ENCODE measurements at places on chromosomes 4 and X.
A peak's percentile ranks its signal among the peaks of the same experiment; 100 is the strongest.

DNA sequence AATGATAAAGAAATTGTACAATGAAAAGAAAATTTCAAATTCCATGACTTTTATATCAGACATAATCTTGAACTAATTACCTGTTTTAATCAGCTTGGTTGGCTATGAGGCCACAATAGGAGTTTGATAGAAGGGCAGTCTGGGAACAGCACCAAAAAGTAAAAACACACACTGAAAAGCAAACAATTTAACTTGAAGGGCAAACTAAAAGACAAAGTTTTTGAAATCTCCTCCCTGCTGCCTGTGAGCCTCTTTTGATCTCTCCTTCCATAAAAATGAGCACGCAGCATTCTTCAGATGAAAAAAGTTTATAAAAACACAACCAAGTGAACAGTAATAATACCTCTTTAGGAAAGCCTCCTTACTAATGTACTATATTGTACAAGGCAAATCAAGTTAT lies 8.1 kb downstream of the ODAM start:
- no peak overlapping the region for H3K27ac ChIP-seq
- no peaks in the 10 kb centered on the region for H3K27me3 ChIP-seq
- no peaks in the 10 kb centered on the region for H3K4me1 ChIP-seq
- H3K36me3 ChIP-seq = no peaks in the 10 kb centered on the region
- H3K4me3 ChIP-seq = no peak overlapping the region

DNA sequence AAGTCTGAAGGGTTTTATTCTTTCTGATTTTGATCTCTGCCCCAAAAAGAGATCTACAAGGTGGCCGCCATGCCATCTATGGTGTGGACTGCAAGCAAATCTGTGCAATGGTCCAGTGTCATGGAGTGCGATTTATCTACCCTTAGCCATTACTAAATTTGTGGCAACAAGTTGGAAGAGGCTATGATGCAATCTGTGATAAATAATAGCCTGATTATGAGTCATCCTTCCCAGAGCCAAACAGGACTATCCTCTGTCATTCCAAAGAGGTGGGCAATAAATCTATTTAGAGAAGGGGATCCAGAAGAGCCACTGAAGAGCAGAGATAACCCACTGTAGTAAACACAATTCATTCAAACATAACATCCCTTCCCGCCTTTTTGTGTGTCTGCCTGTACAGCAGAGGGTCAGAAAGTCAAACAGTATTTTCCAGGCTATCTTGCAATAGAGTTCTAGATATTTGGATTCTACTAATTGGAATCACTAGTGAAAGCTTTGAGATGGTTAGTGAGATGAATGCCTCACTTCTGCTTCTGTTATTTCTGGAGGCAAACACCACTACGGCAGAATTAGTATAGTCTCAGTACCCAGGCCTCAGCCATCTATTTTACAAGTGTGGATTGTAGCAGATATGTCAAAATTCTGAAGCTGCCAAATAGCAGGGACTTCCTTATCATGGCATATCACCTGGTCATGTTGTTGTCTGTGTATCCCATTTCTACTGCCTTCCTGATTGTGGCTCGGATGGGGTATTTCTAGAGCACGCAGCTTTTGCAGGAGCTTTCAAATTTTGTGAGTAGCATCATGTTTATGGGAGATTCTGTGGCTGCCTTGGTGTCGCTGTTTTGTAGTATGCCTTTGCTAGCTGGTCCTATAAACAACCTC lies 192.0 kb downstream of the SMIM20 start:
- peaks cover 1% of the 10 kb centered on the region for H3K27me3 ChIP-seq
- DNase-seq = no peak
- H3K36me3 ChIP-seq = no peaks in the 10 kb centered on the region
- H3K4me1 ChIP-seq = no peaks in the 10 kb centered on the region
- H3K4me3 ChIP-seq = no peak overlapping the region

- no peak for DNase-seq
- no peaks in the 10 kb centered on the region for H3K36me3 ChIP-seq
- H3K4me1 ChIP-seq = no peaks in the 10 kb centered on the region
- no peaks in the 10 kb centered on the region for H3K27me3 ChIP-seq
- no peak overlapping the region for H3K27ac ChIP-seq
These were observed 26.7 kb downstream of the NR3C2 start for GRCh38 chr4:148415500-148415899.

GRCh38 chrX:134558133-134558532 lies 98.2 kb downstream of the HPRT1 start:
- H3K4me3 ChIP-seq = no peak overlapping the region
- peaks cover 9% of the 10 kb centered on the region for H3K4me1 ChIP-seq
- no peaks in the 10 kb centered on the region for H3K36me3 ChIP-seq
- H3K27ac ChIP-seq = no peak overlapping the region
- H3K27me3 ChIP-seq = peaks cover 1% of the 10 kb centered on the region

DNA sequence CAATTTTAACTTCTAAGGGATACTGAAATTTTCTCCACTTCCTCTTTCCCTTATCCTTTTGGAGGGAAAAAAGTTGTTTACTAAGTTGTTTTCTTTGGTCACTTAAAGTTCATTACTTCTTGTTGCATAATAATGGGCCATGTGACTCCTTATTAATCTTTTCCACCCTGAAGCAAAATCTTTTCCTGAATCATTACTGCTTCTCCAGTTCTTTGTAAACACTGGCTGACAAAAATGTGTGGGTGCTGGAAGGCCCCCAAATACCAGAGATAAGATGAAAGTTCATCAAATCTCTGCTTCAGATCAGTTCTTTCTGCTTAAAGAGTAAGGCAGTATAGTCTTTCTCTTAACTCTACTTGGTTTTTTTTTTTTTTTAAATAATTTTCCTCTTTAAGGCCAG lies 108.9 kb upstream of the NHS start:
- H3K4me1 ChIP-seq = no peaks in the 10 kb centered on the region
- H3K27ac ChIP-seq = no peak overlapping the region
- H3K4me3 ChIP-seq = no peak overlapping the region
- peaks cover 4% of the 10 kb centered on the region for H3K36me3 ChIP-seq

DNA sequence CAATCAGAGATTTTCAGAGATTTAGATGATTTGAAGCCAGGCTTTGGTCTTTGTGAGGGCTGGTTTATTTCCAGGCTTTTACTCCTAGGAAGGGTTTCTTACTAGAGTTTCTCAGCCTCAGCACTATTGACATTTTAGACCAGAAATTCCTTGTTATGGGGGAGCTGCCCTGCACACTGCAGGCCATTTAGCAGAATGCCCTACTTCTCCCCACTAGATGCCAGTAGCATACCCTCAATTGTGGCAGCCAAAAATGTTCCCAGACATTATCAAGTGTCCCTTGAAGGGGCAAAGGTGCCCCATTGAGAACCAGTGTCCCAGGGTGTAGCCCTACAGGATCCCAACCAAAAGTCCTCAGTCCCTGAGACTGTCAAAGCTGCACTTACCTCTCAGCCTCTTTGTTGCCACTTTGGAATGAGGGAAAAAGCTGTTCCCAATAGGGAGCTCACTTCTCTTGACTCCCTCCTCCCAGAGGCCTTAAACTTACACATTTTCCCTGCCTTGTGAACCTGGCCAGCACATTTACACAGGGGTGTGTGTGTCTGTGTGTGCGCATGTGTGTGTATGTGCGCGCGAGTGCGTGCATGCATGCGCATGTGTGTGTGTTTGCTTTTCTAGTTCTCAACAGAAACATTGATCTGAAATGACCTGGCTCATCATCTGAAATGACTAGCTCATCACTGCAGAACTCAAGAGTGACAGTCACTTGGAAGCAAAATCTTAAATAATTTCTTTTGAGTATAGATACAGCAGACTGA lies 231.4 kb downstream of the QDPR start:
- DNase-seq = no peak
- no peaks in the 10 kb centered on the region for H3K36me3 ChIP-seq
- no peak overlapping the region for H3K4me3 ChIP-seq
- H3K27me3 ChIP-seq = no peaks in the 10 kb centered on the region
- H3K4me1 ChIP-seq = no peaks in the 10 kb centered on the region
- no peak overlapping the region for H3K27ac ChIP-seq

DNA sequence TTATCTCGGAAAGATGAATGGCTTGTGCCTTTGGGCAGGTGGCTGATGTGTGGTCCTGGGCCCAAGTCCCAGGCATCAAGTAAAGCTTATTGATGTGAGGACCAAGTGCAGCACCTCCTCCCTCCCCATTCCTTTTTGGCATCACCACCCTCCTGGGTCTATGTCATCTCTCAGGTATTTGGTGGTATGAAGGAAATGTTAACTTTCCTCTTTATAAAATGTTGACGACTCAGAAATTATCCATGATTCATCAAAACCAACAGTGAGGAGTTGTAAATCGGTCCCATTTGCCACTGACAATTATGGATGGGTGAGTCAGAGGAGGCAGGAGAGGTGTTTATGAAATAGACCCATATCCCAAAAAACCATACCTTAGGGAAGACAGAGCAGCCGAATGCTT lies 229.4 kb upstream of the GATB start:
- no peaks in the 10 kb centered on the region for H3K4me1 ChIP-seq
- no peak for DNase-seq
- H3K4me3 ChIP-seq = no peak overlapping the region
- no peaks in the 10 kb centered on the region for H3K36me3 ChIP-seq
- no peaks in the 10 kb centered on the region for H3K27me3 ChIP-seq

- H3K27me3 ChIP-seq = no peaks in the 10 kb centered on the region
- H3K4me1 ChIP-seq = no peaks in the 10 kb centered on the region
- no peaks in the 10 kb centered on the region for H3K36me3 ChIP-seq
- no peak overlapping the region for H3K4me3 ChIP-seq
- no peak for DNase-seq
These were observed 455.2 kb downstream of the PCDH7 start for GRCh38 chr4:31175242-31175910.

GRCh38 chr4:76308548-76308947 lies 2.0 kb downstream of the STBD1 start:
- peaks cover 8% of the 10 kb centered on the region for H3K36me3 ChIP-seq
- no peak overlapping the region for H3K27ac ChIP-seq
- H3K27me3 ChIP-seq = peaks cover 6% of the 10 kb centered on the region
- H3K4me1 ChIP-seq = peaks cover 12% of the 10 kb centered on the region
- DNase-seq = no peak

DNA sequence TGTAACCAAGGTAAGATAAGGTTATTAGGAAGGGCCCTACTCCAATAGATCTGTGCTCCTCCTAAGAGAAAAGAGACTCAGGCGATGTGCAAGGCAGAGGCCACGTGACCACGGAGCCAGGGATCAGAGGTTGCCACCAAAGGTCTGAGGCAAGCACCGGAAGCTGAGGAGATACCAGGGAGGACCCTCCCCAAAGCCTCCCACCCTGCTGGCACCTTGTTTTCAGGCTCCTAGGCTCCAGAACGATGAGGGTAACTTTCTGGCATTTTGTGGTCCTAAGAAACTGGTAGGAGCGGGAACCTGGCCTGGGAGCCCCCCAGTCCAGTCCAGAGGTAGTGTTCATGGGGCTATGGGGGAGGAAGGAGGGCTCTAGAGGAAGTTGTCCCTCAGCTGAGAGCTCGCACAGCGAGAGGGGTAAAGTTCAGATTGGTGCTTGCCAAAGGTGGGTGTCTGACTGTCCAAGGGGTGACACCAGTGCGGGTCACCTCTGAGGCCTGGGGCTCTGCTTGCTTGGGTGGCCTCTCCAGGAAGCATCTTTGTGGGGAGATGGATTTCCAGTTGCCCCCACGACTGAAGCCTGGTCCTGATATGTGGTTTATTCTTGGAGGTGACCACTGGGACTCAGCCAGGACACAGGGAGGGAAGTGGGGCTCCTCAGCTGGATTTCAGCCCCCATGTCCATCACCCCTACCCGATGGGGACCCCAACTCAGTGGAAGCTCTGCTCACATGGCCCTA lies 7.5 kb upstream of the LETM1 start:
- peaks cover 3% of the 10 kb centered on the region for H3K4me1 ChIP-seq
- H3K27me3 ChIP-seq = peaks cover 11% of the 10 kb centered on the region
- H3K4me3 ChIP-seq = no peak overlapping the region
- no peak overlapping the region for H3K27ac ChIP-seq
- H3K36me3 ChIP-seq = peaks cover 4% of the 10 kb centered on the region
- no peak for DNase-seq

GRCh38 chr4:37066159-37066558 lies 178.4 kb upstream of the NWD2 start:
- no peak for DNase-seq
- H3K27ac ChIP-seq = no peak overlapping the region
- H3K36me3 ChIP-seq = no peaks in the 10 kb centered on the region
- H3K4me1 ChIP-seq = no peaks in the 10 kb centered on the region

GRCh38 chrX:16156692-16157331 lies 10.5 kb upstream of the MAGEB17 start:
- H3K27ac ChIP-seq = no peak overlapping the region
- DNase-seq = no peak

DNA sequence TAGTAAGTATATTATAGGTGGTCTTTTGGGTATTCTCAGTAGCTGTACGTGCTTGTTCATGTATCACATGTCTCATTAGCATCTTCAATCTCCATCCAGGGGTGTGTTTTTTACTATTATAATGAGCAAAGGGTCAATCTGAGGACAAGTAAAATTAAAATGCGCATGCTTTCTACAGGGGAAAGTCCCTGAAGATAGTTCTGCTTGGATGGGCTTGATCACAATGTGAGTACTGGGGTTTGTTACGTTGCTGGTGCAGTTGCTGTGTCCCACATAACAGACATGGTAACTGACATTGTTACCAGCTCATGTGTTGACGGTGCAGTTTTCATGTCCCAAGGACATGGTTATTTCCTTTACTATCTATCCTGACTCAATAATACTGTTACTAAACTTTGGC lies 65.9 kb downstream of the UCHL1 start:
- H3K4me3 ChIP-seq = no peak overlapping the region
- H3K4me1 ChIP-seq = peaks cover 28% of the 10 kb centered on the region
- peaks cover 11% of the 10 kb centered on the region for H3K36me3 ChIP-seq
- no peak overlapping the region for H3K27ac ChIP-seq
- no peak for DNase-seq

DNA sequence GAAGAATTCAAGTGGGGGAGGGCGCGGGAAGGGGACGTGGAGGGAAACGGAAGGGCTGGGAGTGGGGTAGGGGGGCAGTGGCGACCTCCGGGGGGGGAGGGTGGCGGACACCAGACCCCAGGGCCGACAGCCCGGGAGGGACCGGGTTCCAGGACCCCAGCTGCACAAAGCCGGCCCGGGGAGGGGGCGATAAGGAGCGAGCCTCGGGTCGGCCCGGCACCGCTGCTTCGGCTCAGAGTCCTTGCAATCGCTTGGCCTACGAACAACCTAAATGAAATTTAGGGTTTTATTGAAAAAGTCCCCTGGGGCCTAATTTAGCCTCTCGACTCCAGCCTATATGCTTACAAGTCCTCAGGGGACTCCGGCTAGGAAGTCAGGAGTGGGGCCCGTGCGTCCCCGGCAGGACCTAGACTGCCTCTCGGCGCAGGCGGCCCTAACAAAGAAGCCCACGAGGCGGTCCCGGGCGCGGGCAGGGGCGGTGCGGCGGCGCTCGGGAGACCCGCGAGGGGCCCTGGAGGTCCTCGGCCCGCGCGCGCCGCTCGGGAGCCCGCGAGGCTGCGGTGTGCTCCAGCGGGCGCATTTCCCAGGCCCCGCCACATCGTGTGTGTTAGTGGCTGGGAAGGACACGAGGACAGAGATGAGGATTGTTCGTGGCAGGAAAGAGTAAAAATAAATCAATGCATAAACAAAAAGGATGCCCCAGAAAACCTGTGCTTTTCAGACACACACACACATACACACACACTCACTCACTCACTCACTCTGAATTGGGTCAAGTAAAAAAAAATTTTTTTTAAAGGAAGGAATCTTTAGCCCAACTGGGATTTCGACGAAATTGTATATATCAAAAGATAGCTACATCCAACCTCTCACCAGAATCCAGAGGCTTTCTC lies 70.0 kb downstream of the MGST2 start:
- peaks cover 9% of the 10 kb centered on the region for H3K27me3 ChIP-seq
- H3K36me3 ChIP-seq = peaks cover 3% of the 10 kb centered on the region
- peaks cover 50% of the 10 kb centered on the region for H3K4me1 ChIP-seq
- DNase-seq = peak; percentile 63

Measured in endothelial cell (in vitro differentiated cells).